ENCODE measurements at places on chromosomes 7 and 10.

DNA sequence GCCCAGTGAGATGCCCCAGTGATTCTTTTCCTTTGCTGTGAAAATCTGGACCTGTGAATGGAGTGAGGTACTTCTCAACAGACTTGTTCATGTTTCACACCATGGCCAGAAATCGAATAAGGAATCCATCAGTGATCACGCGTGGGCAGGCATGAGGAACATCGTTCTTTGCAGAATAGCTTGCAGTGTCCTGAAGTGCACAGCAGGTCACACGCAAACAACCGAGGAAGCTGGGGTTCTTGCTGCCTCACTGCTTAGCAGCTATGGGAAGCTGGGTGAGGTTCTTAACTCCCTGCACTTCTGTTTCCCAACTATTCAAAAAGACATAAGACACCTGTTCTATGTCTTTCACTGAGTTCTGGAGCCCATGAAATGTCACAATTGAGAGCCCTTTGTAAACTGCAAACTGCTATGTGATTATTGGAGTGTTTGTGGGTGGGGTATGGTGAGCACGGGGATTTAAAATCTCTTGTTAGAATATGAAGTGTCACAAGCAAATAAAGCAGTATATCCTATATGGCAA, 253.4 kb downstream of the KIAA1217 start:
- DNase-seq: no peak

DNA sequence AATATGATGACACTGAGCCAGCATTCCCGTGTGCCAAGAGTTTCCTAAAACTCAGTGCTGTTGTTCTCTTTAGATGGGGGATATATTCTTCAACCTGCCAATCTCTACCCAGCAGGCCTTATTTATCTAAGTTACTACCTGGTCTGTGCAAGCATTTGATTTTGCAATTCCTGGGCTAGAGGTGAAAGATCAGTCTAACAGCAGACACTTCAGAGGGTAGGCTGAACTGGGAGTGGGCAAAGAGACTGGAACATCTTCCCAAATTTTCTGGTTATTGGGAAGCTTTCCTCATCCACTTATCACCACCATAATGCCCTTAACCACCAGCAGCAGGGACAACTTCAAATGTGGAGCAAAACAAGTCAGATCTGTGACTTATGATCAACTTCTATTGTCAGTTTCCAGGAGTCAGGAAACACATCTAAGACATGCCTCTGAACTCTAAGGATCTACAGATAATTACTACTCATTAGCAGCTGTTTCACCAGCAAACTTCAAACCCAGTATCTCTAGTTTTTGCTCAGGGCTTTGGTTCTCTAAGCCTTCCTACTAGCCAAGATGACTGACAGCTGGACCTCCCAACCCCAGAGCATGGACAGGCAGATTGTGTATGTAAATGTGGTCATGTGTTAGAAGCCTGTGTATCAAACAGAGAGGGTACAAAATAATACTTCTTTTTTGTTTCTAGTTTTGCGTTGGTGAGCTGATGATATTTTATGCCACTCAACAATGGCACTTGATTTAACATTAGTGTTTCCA, 1.0 kb downstream of the ASAH2 start:
- DNase-seq: no peak

DNA sequence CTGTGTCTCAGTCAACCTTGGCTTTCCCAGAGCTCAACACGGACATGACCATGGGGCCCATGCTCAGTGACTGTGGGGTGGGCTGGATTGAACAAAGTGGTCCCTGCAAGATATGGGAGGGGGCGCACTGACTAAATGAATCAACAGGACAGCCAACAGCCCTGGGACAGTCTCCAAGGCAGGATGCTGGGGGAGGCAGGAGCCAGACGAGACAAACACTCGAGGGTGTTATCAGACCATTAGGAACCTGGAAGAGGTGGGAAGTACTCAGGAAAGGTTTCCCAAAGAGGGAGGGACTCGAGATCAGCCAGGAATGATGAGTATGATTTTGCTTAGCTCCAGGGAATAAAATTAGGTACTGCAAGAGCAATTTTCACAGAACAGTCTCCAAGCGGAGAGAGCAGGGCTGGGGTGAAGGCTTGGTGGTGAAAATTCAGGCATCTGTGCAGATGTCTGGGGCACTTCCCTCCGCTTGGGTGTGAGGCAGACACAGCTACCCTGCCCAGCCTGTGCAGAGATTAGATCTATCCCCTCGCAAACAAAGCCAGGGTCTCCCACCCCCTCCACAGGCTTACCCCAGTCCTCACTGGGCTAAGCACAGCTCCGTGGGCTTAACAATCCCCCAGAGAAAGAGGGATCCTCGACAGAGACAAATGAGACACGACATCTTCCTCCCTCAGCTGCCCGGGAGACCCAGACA, 261.1 kb upstream of the ZMIZ1 start:
- DNase-seq: no peak

- DNase-seq: no peak
Measured at GRCh38 chr10:111709603-111710002, 474.0 kb downstream of the GPAM start.

DNA sequence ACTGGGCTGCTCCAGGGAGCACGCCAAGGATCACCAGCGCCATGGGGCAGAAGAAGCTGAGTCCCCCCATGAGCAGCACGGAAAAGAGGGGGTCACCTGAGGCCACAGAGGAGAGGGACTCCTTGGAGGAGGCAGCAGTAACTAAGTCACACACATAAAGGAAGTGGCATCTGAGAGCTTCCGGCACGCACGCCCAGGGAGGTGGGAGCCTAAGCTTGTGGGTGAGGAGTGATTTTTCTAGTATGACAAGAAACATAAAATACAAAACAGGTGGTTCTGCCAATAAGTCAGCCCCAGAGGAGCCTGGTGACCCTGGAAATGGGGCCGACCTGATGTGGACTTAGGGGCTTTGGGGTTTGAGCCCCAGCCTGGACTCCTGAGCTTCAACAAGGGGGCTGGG, 60.8 kb downstream of the CARD11 start:
- no peak for DNase-seq

GRCh38 chr10:65017523-65017922, 1496.3 kb downstream of the REEP3 start:
- no peak for DNase-seq

DNA sequence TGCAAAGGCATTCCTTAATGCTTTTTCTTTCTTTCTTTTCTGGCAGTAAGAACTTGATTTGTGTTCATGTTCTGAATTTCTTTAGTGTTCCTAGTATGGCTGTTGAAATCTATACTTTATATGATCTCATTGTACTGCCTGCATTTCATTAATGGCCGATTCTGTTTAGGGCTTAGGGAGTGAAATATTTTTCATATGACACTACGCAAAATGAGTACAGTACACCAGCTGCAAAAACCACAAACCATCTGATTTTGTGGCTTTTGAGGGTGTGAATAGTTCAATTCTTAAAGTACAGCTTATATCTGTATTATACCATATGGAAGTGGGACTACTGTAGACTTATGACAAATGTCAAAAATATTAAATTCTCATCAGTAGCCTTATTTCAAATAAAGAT, 69.1 kb upstream of the FOXP2 start:
- no peak for DNase-seq

- no peak for DNase-seq
Measured at GRCh38 chr7:101754424-101755159, 62.8 kb upstream of the CUX1 start.

- DNase-seq: no peak
Measured at GRCh38 chr10:71133710-71134686, 78.4 kb upstream of the UNC5B start.

DNA sequence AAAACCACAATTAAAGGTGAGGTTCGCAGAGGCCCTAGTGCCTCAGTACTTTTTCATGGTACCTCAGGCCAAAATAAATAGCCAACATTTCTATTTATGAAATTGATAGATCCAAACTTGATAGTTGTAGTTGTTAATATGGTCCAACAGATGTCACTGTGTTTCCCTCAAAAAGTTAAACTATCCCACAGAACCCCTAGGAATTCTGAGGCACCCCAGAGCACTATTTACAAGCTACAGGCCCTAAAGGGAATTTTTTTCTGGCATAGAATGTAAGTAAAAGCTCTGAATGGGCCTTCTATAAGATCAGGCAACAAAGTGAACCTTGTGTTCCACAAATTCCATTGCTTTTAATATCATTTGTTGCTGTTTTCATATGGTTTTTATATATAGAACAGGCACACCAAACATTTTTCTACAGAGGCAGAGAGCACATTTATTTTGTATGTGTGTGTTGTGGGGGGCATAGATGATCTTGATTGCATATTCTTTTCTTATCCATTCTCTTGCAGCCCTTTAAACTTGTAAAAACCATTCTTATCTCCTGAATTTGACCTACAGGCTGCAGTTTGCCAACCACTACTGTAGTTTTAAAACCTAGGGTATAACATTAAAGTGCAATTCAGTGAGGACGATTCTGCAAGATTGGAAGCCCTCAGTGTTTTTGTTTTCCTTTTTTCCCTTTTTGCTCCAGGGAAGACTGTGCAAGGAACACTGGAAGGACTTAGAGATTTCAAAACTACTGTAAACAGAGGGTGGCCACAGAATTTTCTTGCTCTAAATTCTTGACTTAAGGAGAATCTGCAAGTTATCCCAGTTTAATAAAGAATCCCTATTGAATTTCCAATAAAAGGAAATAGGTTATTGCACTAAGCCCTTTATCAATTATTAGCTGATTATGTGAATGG, 3.5 kb upstream of the ARL4A start:
- DNase-seq: no peak

GRCh38 chr10:3738855-3739350, 46.1 kb downstream of the KLF6 start:
- DNase-seq: no peak

DNA sequence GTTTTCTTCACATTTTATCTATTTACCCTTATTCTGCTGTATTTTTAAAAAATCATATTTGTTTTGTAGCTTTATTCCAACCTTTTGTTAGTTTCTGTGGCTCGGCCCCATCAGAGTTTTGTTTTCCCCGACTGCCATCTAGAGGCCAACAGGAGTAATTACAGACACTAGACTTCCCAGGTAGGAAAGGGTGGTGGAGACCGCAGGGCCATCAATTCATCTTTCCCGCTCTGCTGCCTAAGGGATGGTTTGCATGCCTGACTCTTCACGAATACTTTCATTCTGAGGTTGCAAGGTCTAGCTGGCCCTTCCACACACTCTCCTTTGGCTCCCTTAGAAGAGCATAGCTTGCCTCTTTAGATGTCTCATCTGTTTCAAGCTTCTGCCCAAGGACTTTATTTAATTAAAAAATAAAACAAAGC, 38.3 kb downstream of the LYZL2 start:
- DNase-seq: peak; percentile 31

- no peak for DNase-seq
Measured at GRCh38 chr7:36416251-36416650, 26.6 kb downstream of the ANLN start.

DNA sequence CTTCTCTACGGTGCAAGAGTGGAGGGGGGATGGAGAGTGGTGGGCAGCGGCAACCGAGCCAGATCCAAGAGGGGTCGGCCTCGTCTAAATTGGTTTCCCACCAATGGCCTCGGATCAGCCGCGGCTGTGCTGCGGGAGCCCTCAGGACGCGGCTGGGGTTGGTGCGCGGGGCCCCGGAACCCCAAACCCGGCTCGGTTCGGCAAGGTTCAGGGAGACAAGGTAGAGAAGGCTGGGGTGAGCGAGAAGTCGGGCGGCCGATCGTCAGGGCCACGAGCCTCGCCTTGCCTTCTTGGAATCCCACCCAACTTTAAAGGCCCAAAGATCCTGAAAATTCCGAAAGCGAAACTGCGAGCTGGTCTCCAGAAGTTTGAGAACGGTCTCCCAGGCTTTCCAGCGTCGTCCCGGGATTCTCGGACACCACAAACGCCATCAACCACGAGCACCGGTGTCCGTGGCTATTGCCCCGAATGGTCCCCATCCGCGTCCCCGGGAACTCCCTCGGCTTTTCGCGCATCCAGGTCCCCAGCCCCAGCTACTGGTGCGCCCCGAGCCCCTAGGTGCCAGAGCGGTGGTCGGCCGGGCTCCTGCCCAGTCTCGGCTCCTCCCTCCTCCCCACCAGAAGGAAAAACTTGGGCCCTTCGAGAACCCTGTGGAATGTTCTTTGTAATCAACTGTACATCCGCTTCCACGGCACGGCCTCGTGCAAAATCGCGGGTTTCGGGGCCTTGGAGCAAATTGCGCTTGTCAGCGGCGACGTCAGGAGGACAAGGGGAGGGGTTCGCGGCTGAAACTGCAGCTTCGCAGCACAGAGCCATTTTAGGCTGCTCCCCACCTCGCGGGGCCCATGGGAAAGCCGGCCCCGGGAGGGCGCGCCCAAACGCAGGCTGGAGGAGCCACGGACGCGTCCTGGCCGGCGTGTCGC, 3.2 kb downstream of the SFMBT2 start:
- peak; percentile 62 for DNase-seq

GRCh38 chr10:86664341-86665217, 3.7 kb upstream of the LDB3 start:
- no peak for DNase-seq

GRCh38 chr7:72540106-72540611, 128.0 kb upstream of the CALN1 start:
- no peak for DNase-seq

- no peak for DNase-seq
Measured at GRCh38 chr10:71357792-71358265, 38.8 kb downstream of the SLC29A3 start.

- no peak for DNase-seq
Measured at GRCh38 chr7:19713676-19714075, 4.8 kb upstream of the POLR1F start.

GRCh38 chr7:123823898-123824753, 20.8 kb upstream of the HYAL4 start:
- no peak for DNase-seq

GRCh38 chr7:1953199-1954190, 279.2 kb downstream of the MAD1L1 start:
- DNase-seq: peak; percentile 67

DNA sequence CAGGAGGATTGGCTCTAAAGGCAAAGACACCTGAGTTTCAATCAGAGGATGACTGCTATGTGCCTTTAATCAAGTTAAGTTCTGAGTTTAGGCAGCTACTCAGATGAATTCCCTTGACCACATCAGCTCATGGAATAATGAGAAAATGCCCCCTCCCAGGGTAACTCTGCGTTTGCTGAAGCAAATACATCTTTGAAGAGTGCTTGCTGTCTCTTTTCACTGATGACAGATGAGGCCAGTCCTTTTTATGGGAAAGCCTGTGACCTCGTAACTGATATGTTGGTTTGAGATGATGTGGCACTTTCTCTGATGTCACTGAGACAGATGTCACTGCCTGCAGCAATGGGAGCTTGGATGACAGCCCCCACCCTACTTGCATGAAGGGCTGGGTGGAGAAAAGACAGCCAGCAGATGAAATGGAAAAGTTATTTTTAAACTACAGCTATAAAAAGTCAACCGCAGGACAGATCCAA, 43.7 kb upstream of the DGKI start:
- DNase-seq: no peak

DNA sequence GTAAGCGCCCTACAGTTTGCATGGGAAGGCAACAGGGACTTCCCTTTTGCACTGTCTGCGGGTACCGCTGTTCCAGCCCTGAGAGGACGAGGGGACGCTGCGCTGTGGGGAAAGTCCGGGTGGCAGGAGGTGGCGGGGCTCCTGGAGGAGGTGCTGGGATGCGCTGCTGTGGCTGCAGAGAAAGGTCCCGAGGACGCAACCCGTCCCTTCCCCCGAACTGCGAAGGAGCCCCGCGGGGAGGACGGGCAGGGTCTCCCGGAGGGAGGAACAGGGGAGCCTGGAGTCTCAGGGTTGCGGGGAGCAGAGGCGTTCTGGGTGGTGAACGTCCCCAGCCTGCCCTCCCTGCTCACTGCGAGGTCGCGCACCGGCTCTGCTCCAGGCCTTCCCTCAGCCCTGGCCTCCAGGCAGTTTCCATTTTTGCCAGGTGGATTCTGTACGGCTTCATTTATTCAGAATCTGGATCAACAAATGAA, 91.6 kb downstream of the CXCL12 start:
- DNase-seq: no peak

- DNase-seq: no peak
Measured at GRCh38 chr7:80711531-80711930, 73.1 kb downstream of the CD36 start.

Measured in pancreas (tissue), 10 donors.